ENCODE measurements at places on chromosomes 2 and 18.

GRCh38 chr2:106563195-106563594 is 76.0 kb downstream of the CD8B2 start:
- no peak for DNase-seq

GRCh38 chr2:205754285-205754923 is 72.1 kb downstream of the NRP2 start:
- DNase-seq, result no peak

DNA sequence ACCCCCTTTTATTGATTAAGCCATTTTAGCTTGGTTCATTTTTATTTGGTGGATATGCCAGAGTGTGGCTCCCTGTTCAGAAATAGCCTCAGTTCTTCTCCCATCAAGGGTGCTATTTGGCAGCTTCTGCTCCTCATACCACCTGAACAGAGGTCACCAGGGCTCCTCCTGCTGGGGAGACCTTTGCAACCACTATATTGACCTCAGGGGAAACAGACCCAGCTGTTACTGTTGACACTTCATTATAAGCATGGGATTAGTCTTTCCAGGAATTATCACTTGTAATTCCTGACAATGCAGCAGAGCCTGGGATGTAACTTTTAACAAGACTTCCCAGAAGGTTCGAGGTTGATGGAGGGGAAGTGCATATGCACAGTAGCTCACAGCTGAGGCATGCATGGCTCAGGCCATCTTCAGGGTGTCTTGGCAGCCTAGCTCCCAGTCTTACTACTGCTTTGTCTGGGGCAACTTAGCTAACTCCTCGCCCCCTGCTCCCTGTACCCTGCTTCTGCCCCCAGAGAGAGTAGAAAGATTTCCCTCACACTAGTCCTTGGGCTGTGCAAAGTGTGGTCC is 239.4 kb upstream of the SPRED2 start:
- DNase-seq, result no peak

GRCh38 chr2:121831841-121832240 is 76.4 kb downstream of the TSN start:
- DNase-seq, result no peak

- DNase-seq, result no peak
Observed at GRCh38 chr2:27162151-27163121, 13.6 kb downstream of the TCF23 start.

GRCh38 chr2:12106440-12107080 is 360.1 kb downstream of the LPIN1 start:
- DNase-seq, result peak; percentile 95

GRCh38 chr18:62612776-62613175 is 90.0 kb downstream of the ZCCHC2 start:
- DNase-seq, result no peak

GRCh38 chr2:219296142-219296541 is 13.1 kb downstream of the PTPRN start:
- DNase-seq, result no peak

DNA sequence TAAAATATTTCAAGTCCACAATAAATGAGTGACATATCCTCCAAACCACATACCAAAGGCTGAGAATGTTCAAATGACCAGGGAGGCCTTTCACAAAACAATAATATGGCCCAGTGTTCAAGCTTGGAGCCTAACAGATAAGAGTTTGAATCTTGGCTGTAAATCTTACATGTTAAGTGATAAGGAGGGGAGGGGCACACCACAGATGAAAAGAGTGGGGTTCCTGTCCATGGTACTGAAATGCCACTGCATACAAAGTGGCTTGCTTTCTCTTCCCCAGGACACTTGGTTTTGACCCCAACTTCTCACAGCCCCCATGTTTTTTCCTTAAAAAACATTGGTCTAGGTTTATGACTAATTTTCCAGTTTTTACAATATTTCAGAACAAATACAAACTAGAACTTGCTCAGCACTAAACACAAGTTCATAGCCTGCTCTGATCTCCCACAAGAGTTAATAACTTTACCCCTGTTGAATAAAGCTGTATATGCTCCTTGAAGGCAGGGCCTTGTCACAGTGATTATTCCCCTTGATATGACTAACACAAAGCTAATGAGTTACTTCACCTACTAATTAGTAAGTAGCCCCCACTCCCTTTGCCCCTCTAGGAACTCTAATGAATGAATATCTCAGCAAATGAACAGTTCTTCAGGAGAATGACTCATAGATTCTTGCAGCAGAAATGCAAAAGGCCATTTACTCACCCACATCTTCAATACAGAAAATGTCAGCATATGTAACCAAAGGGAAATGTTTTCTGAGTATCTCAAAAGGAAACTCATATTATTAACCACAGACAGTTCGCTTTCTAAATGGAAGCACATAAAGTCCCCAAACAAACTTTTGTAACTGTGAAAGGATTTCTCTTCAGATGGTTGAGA is 142.2 kb downstream of the SATB2 start:
- no peak for DNase-seq

DNA sequence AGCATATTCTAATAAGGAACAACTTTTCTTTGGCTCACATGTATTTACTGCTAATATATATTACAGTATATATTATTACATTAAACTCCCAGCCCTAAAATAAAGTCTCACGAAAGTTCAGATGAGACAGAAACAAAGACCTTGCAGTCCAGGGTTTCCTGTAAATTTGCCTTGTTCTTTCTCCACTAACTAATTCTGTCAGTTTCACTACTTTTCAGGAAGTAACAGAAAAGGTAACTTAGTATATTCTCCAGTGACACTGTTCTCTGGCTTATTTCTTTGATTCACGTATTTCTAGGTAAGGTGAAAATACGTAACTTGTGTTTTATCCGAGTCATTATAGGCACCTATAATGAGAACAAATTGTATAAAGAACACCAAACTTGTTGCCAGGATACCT is 35.2 kb downstream of the HDLBP start:
- DNase-seq, result no peak

GRCh38 chr18:68103561-68103960 is 587.0 kb upstream of the DSEL start:
- no peak for DNase-seq

DNA sequence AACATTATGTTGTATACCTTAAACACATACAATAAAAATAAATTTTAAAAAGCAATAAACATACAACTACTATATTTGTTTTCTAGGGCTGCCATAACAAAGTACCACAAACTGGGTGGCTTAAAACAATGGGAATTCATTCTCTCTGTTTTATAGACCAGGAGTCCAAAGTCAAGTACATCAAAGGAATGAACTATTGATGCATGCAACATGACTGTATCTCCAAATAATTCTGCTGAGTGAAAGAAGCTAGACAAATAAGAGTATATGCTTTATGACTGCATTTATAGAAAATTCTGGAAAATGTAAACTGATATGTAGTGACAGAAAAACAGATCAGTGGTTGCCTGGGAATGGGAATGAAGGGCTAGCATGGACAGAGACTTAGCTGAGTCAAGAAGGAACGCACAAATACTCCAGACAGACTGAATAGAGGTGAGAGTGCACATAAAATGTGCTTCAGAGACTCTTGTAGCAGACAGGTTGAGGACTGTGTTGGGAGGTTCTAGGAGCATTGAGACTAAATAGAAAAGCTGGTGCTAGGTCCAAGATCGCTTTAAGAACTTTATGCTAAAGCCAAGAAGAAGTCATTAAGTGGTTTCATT is 11.0 kb upstream of the PLA2R1 start:
- no peak for DNase-seq

DNA sequence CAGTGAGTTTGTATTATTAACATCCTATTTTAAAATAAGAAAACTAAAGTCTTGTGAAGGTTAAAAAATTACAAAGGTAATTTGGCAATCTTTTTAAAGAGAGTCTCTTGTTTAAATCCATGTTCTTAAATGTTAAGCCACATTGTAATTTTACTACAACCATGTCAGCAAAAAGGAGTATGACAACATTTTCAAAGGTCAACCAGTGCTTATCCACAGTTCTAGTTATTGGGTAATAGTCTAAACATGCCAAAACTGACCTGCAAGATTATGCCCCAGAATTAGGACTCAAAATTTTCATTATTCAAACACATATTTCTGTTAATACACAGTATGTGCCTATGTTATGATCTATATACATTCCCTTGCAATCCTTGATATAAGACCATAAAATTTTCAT is 1312.6 kb upstream of the CHAC2 start:
- no peak for DNase-seq

DNA sequence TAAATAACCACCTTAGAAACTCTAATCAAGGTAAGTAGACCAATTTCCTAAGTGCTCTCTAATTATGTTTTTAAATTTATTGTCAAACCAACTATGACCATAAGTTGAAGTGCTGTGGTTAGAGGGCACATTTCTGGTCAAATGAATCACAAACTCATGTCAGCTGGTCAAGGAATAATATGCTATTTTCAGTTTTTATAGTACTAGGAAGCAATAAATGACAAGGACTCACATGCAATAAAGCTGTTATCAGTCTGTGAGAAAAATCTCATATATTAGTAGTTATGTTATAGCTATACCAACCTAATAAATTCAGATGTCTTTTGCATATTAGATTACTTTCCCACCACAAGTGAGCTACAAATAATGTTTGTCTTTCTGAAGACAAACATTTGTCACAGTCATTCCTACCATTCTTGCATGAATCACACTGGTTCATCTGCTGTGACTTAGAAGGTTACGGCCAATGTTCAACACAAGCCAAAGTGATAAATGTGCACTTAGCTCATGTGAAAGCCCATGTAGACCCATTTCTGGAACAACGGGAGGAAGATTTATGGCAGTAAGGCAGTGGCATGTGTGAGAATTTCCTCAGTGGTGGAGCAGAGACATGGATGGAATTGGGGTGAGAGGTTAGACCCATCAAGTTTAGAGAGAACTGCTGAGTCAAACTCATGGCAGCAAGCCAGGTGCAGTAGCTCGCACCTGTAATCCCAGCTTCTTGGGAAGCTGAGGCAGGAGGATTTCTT is 27.4 kb upstream of the CCNYL1 start:
- peak; percentile 5 for DNase-seq

All from amniotic stem cell (primary cell).